ENCODE measurements at places on chromosomes 16 and 17.

- DNase-seq = peak; percentile 16
Measured at GRCh38 chr16:74304164-74304834, 7.7 kb downstream of the PSMD7 start.

- DNase-seq = peak; percentile 57
Measured at GRCh38 chr17:9576521-9577372, at the start of gene CFAP52. TSS of gene CFAP52 (plus strand) at chr17:9576642. CDS start at chr17:9576696, 54 bp downstream.

GRCh38 chr17:33438139-33438538 lies 145.0 kb upstream of the ASIC2 start:
- DNase-seq = peak; percentile 62

GRCh38 chr17:44039829-44040635 lies 25.3 kb upstream of the TMEM101 start:
- DNase-seq = no peak

DNA sequence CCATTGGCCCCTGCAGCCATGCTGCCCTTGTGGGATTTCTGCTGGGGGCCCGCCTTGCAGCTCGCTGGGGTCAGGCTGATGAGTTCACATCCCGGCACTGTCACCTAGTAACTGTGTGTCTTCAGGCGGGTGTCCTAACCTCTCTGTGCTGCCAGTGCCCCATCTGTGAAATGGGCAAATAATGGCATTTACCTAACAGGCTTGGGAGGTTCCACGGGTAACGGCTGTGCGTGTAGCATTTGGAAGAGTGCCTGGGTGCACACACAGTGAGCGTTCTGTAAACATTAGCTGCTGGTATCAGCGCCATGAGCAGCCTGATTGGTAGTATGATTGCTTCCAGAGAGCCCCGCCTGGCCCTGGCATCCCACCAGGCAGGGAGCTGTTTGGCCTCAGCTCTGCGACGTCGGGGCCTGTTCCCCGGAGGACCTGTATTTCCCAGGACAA lies 167.3 kb upstream of the GSE1 start:
- DNase-seq = no peak

GRCh38 chr16:78639775-78640174 lies 540.3 kb downstream of the WWOX start:
- no peak for DNase-seq

DNA sequence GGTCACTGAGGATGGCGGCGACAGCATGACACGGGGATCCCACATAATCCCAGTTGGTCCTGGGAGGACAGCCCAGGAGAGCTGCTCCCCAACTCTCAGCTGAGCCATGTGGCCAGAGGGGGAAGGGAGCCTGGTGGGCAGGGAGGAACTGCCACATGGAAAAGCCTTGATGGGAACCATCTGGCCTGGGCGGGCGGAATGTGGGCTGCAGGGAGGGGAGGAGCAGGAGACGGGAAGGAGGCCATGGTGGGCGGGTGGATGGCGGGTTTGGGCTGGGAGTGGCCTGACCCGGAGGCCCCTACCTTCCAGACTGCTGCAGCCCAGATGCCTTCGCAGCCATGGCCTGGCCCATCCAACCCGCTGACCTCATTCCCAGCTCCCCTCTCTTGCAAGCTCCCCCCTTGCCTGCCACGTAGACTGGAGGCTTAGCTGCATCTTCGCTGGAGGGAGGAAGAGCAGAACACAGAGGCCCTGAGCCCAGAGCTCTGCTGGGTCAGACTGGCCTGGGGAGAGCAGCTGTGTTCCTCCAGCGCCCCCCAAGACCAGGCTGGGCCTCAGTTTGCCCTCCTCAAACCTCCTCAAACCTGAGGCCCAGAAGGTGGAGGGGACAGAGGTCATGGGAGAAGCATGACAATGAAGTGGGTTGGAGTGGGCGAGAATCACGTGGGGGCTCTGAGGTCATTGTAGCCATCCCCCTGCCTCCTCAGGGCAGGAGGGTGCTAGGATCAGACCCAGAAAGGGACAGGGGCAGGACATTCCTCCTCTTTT lies 8.2 kb upstream of the COL1A1 start:
- DNase-seq = no peak

- peak; percentile 89 for DNase-seq
Measured at GRCh38 chr16:89491238-89491869, 993 bp upstream of the ANKRD11 start.

DNA sequence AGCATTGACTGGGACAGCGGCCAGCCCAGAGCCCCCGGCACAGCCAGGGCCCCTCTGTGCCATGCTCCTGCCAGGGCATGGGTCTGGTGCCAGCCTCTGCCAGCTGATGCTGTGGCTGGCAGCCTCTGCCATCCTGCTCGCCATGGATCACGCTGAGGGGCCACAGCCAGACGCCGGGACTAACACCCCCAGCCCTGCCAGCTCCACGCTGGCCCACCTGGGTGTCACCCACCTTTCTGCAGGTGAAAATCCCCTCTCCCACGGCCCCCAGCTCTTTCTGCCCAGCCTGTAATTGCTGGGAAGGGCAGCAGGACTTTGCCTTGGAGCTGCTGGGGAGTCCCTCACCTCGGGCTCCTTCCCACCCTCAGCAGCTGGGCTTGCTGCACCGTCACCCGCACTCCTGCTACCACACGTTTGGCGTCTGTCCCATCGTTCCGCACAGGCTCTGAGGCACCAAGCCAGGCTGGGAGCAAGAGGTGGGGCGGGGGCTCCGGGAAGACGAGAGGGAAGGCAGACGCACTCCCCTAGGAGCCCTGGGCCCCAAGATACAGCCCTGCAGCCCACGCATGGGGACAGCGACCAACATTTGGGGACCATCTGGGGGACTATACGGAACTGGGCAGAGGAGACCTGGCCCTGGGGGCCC lies 42.0 kb upstream of the ACSF3 start:
- DNase-seq = no peak

GRCh38 chr16:17282247-17282646 lies 188.5 kb downstream of the XYLT1 start:
- no peak for DNase-seq

- peak; percentile 69 for DNase-seq
Measured at GRCh38 chr16:31202414-31203375, at the start of gene PYCARD. TSS of gene PYCARD (minus strand) at chr16:31202760. CDS start at chr16:31202690, 70 bp downstream.

DNA sequence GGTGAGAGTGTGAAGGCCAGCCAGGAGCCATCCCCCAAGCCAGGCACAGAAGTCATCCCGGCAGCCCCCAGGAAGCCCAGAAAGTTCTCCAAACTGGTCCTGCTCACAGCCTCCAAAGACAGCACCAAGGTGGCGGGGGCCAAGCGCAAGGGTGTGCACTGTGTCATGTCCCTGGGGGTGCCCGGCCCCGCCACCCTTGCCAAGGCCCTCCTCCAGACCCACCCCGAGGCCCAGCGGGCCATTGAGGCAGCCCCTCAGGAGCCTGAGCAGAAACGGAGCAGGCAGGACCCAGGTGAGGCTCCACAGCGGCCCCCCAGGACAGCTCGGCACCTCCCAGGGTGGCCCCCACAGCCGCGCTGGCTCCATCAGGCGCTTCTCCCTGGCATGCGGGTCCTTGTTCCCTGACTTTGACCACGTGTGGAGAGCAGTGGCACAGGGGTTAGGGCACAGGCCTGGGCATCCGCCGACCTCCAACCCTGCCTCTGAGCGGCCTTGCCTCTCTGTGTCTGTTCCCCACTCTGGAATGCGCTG lies 13.5 kb downstream of the FLYWCH2 start:
- DNase-seq = no peak

DNA sequence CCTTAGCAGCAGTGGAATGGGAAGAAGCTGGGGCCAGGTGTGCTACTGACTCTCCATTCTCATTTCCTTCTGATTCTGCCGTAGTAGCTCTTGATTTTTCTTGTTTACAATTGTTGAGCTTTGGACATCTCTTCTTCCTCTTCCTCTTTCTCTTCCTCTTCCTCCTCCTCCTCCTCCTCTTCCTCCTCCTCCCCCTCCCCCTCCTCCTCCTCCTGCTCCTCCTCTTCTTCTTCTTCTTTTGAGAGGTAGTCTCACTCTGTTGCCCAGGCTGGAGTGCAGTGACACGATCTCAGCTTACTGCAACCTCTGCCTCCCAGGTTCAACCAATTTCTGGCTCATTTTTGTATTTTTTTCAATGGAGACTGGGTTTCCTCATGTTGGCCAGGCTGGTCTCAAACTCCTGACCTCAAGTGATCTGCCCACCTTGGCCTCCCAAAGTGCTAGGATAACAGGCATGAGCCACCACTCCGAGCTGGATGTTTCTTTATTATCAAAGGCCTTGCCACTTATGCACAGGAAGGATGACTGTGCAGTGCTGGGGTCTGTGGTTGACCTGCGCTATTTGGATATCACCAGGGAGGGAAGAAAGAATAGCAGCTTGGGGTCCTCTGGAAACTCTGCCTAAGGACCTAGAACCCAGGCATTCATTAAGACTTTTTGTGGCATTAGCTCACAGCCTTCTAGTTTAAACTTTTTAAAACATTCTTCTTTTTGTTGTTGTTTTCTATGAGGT lies 127.8 kb upstream of the KCNJ16 start:
- no peak for DNase-seq

DNA sequence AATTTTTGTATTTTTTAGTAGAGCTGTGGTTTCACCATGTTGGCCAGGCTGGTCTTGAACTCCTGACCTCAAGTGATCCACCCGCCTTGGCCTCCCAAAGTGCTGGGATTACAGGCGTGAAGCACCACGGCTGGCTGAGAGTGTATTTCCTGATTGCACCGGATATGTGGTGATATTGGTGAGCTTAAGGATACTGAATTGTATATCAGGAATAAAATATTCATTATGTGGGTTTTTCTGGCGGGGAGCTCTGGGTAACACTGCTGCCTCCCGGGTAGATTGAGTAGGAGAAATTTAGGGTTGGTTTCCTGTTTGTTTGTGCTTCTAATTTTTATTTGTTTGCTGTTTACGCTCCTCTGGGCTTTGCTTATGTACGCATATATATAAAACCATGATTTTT lies 7.7 kb upstream of the TMEM98 start:
- no peak for DNase-seq

DNA sequence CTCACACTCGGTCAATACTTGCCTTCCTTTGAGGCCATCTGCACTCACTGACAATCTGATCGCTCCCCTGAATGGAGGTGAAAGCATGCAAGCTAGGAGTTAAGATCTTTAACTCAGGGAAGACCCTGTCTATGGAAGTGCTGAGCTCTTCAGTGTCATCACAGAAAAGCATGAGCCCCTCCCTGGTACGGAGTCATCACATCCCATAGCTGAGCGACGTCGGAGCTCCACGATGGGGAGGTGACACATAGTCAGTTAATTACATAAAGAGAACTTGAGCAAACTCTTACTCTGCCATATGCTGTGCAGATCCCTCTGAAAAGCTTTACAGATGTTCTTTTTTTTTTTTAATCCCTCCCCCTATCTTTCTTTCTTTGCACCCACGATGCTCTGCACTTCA lies 463.2 kb downstream of the WWOX start:
- DNase-seq = no peak

DNA sequence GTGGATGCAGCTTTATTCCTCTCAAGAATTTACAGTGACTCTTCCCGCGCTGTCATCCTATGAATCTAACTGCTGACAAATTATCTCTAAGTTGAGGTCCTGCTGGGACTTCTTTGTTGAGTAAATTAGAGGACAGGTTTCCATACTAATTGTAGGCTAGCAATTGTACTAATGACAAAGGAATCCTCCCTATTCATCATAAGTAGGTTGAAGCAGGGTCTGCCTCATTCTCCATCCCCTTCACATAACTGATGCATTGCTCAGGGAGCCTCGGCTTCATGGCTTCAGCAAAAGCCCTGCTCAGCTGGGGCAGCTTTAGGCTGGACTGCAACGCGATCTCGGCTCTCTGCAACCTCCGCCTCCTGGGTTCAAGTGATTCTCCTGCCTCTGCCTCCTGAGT lies 83.1 kb upstream of the IRX6 start:
- no peak for DNase-seq

DNA sequence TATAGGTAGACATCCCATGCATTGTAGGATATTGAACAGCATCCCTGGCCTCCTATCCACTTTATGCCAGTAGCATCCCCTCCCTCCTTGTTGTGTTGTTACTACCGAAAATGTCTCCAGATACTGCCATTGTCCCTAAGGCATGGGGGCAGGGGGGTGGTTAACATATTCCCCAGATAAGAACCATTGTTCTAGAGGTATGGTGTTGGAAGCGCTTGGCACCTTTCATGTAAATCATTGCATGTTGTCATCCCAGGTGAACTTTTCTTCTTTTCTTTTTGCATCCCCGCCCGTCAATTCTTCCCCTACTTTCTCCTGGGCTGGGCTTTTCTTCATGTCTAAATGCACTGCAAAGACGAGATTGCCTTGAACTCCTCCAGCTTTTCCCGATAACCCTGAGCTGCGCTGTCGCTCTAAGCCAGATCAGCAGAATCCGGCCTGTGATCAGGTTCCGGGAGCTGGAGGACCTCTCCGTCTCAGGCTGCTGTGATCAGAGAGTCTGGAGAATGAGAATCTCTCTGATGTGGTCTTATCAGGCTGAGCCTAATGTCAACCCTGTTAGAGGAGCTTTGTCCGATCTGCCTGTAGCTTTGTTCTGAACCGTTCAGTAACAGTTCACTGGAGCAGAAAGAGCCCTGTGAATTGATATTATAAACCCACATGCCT lies 76.2 kb downstream of the RBFOX1 start:
- no peak for DNase-seq

DNA sequence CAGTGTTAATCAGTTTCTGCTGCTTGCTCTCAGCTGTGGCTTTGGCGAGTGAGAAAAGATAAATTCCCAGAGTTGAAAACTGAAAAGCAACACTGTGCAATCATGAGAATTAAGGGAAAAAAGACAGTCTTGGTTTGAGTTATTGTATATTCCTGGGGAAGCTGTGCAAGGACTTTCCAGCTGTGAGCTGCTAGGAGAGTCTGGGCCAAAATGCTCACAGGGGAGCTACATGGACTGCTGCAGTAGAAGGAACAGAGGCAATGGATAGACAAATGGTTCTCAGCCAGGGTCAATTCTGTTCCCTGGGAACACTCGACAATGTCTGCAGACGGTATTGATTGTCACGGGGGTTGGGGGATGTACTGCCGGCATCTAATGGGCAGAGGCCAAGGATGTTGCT lies 102.0 kb upstream of the ADAMTS18 start:
- no peak for DNase-seq

GRCh38 chr17:42321555-42321954 lies 33.3 kb downstream of the STAT5A start:
- no peak for DNase-seq

DNA sequence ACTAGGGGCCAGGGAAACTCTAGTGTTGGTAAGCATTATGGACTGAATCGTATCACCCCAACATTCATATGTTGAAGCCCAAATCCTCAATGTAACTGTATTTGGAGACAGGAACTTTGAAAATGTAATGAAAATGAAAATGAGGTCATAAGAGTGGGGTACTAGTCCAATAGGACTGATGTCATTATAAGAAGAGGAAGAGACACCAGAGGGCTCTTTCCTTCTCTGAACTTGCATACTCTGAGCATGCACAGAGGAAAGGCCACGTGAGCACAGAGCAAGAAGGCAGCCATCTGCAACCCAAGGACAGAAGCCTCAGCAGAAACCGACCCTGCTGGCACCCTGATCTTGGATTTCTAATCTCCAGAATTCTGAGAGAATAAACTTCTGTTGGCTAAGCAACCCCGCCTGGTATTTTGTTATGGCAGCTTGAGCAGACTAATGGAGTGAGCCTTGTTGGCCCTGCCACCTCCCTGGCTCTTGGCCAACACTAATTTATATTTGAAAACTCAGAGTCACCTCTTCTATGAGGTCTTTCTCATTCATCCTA lies 273.4 kb downstream of the NTN1 start:
- DNase-seq = peak; percentile 83

- DNase-seq = no peak
Measured at GRCh38 chr17:49229805-49230600, 584 bp downstream of the PHOSPHO1 start.

- no peak for DNase-seq
Measured at GRCh38 chr17:61723183-61723582, 132.2 kb upstream of the NACA2 start.
